NCI-H1105 treated with DMSO at 0.1 percent for 48 hours (cell line): ENCODE measurements at places on chromosomes 7 and 10.

GRCh38 chr10:62133618-62134017 lies 135.0 kb downstream of the RTKN2 start:
- DNase-seq, result no peak

- DNase-seq, result peak; percentile 59
These were observed 384 bp upstream of the TMEM229A start for GRCh38 chr7:124033095-124033806.

DNA sequence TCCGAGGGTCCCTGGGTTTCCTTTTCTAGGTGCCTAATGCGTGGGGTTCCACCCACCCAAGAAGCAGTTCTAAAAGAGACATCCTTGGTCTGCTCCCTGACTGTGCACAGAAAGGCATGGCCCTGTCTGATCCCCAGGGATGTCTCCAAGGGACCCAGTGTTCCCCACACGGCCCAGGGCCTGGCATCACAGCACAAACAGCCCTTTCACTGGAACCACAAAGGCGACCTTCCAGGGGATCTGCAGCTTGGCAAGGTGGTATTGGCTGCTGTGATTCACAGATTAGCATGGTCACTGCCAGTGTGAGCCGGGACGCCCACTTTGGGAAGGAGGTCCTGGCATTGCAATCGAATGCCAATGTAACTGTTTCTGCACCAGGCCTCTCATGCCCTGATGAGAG lies 6.4 kb downstream of the KCNMA1 start:
- no peak for DNase-seq

- DNase-seq, result no peak
These were observed 32.3 kb upstream of the SLC16A12 start for GRCh38 chr10:89567576-89568245.

DNA sequence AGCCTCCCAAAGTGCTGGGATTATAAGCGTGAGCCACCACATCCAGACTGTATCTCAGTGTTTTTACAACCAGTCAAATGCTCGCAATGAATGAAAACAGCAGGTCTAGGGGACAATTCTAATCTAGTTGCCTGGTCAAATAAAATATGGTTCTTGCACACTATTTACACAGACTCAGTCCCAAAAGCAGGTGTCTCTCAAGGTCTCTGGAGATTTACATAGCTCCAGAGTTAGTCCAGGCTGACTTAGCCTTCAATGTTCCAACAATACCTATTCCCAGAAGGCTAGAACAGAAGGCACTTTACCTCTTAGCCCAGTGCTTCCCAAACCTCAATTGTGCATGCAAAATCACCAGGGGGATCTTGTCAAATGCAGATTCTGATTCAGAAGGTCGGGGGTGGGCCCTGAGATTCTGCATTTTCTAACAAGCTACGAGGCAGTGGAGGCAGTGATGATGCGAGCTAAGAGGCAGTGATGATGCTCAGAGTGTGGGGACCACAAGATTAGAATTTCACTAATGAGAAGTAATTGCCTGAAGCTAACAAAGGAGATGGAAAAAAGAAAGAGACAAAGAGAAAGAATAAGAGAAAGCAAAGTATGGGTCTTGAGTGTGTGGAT lies 6.4 kb downstream of the KIAA1549 start:
- DNase-seq, result no peak

GRCh38 chr10:98623176-98623575 lies 176.4 kb upstream of the HPS1 start:
- no peak for DNase-seq

GRCh38 chr10:5585517-5586206 lies 60.9 kb downstream of the CALML3 start:
- peak; percentile 82 for DNase-seq

DNA sequence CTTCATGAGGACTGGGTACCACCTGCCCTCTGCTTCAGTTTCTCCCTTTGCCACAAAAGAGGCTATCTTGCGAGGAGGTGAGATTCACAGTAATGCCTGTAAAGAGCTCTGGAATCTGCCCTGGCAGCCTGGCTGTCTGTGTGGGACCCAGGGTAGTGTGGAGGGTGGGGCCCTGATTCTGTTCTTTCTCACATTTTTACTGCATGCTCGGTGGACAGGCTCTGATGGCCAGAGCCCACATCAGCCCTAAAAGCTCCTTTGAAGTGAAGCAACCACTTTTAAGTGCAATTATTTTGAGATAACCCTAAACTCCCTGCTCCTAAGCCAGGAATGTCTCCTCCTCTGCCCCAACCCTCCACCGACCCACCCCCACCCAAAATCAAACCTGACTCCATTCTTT lies 92.1 kb upstream of the PODXL start:
- no peak for DNase-seq

DNA sequence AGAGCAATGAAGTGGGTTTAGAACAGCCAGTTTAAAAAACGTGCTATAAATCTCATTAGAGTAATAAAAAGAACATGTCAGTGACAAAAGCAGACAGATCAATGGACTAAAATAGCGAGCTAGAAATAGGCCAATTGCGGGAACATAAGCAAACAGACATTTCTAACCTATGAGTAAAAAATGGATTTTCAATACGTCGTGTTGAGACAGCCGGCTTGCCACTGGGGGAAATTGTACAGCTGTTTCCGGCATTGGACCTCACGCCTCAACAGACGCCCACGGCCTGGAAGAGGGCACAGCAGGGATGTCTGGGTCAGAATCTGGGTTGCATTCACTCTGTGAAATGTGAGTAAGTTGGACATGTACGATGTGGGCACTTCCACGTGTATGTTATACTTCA lies 92.9 kb downstream of the SVOPL start:
- DNase-seq, result no peak

DNA sequence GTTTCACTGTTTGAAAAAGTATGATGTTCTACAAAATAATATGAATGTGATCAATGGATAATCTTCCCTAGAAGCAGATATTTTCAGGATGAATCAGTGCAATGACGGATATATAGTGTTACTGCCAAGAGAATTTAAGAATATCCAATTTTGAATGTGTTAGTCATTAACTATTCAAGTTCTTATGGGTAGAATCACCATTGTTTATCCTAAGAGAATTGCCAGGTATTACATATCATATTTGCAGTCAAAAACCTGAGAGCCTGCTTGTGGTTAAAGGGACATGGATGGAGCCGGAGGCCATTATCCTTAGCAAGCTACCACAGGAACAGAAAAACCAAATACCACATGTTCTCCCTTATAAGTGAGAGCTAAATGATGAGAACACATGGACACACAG lies 26.9 kb downstream of the AHR start:
- DNase-seq, result no peak

DNA sequence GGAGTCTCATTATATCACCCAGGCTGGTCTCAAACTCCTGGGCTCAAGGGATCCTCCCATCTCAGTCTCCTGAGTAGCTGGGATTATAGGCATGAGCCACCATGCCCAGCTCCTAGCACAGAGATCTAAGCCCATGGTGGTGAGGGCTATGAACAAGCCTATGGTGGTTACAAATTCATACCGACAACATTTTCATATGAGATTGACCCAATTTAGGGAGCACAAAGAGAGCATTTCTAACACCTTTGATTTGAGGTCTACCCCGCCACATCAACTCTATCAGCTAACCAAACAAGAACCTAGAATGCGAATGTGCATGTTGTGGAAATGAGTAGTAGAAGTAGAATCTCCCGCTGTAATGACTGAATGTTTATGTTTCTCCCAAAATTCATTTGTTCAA lies 14.2 kb upstream of the PRF1 start:
- DNase-seq, result no peak

DNA sequence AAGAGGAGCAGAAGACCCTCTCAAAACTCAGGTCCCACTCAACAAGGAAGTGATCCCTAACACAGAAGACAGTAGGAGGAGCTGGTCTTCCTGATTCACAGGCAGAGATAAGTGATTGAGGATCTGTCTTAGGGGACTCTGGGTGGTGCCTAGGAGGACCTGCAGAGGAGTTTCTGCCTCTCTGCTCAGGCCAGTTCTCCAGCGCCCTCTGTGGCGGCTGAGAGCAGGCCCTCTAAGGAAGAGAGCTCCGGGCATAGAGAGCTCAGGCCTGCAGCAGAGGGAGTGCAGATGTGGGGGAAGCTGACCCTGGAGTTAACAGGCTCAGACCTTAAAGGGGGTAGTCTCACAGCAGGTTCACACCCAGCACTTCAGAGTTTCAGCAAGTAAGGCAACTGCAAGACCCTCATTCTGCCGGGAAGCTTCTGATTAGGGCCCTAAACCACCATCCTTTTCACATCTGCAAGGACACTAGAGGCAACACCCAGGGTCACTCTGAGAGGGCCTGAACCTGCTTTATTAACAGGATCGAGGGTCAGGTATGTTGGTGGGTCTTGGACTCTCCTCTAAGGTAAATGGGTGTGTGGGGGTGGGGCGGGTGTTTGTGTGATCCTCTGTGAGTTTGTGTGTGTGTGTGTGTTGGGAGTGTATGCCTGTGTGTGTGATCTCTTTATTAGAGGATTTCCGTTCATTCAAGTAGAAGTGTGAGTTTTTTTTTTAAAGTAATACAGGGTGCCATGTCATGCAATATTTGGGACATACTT lies 57.6 kb upstream of the TARP start:
- no peak for DNase-seq

GRCh38 chr7:70836946-70837345 lies 295.0 kb upstream of the GALNT17 start:
- no peak for DNase-seq

DNA sequence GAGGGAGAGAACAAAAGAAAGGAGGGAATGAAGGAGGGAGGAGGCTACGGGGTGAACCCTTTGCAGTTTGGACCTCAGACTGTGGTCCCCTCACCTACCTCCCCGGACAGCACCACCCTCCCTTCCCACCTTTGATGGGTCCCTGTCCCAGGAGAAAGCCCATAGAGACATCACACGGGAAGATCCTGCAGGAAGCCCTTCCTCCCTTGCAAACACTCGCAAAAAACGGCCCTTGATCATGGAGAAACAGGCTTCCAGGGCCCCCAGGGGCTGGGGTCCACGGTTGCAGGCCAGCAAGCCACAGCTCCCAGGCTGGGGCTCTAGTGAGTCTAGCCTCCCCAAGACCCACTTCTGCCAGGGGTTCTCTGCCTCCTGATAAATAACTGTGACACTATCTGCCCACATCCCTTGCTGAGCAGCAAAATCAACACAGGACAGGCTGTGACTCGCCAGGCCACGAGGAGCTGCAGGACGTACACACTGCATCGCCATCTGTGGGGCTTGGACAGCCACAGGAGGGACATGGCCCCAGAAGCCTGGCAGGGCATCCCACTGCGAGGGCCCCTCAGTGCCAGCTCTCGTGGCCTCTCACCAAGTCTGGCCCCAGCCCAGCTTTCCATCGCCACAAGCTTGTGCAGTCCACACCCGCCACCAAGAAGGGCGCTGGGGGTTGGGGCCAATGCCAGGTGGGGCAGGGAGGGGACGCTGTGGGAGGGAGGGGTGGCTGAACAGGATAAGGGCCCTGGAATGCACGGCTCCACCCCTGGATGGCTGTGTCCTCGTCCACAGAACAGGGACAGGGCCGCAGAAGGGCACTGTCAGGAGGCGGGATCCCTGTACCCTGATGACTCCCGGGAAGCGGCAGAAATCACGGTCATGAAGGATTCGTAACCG lies 34.2 kb downstream of the PDGFA start:
- DNase-seq, result no peak

- no peak for DNase-seq
These were observed 220.3 kb upstream of the NPY start for GRCh38 chr7:24063721-24064120.

DNA sequence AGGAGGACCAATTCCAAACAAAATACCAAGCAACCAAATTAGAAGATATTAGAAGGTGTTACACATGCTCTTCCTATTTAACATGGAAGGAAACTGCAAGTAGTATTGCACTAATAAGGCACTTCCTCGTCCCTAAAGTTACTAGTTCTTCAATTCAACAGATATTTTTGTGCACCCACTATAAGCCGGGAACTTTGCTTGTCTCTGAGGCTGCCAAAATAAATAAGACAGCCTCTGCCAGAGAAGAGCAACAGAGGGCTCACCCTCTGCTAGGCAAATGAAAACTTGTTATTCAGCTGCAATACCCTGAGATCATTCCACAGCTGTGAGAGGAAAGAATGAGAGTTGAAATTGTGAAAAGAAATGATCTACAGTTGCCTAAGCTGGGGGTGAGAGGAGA lies 37.4 kb upstream of the GSAP start:
- DNase-seq, result no peak

- no peak for DNase-seq
These were observed 28.1 kb downstream of the LRRC4 start for GRCh38 chr7:128003167-128003566.

GRCh38 chr10:29257106-29257783 lies 31.6 kb upstream of the LYZL1 start:
- DNase-seq, result no peak

DNA sequence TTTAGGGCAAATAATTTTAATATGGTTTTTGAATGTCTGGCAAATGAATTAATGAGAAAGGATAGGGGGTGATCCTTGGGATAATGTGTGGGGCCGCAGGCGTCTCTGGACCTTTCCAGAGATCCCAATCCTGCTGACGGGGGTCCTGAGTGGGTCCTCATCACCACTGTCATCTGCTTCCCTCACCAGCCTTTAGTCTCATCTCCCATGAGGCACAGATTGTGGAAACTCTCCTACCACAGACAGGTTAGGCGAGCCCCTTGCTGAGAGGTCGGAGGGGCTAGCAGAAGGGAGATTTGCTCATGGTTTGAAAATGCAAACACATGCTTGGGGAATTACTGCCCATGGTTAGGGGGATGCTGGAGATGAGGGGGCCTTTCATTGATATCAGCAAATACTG lies 484.6 kb downstream of the RPS24 start:
- DNase-seq, result no peak

GRCh38 chr7:127896659-127897058 lies 134.6 kb downstream of the LRRC4 start:
- no peak for DNase-seq

GRCh38 chr7:91327346-91327745 lies 63.1 kb downstream of the FZD1 start:
- DNase-seq, result no peak

DNA sequence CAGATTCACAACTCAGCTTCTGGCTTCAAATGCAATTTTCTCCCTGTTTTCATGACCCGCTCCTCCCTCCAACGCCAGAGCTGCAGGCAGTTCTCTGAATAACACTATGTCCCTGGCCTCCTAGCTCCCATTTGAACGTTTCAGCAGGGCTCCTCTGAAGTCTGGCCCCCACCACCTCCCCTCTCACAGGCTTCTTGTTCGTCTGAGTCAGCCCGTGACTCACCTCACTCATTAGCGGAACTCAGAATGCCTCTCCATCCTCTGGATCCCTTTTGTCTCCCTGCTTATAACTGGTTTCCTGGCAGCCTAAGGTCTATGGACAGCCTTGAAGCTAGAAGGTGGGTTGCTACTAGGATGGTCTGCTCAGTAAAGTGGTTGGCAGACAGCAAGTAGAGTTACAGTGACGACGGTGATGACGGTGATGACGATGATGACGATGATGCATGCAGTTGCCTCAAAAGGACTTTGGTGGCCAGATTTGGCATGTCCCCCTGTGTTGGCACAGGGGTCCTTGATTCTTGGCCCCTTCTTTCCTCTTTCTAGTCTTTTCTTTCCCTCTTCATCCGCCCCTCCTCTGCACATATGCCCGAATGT lies 83.3 kb upstream of the MKLN1 start:
- no peak for DNase-seq

GRCh38 chr7:107398161-107398560 lies 71.7 kb upstream of the GPR22 start:
- no peak for DNase-seq
